Mucosa of descending colon (tissue), 3 donors: ENCODE measurements at places on chromosomes 7 and 10. TPM values are rescaled to one million over a fixed set of nuclear protein-coding genes. Genes with fewer than 3 reads are reported as not detected.

Gene SLC18A3
- total RNA-seq = not detected

- DNase-seq = no peak
Measured at GRCh38 chr7:138872576-138872975, 74.6 kb upstream of the ATP6V0A4 start.

DNA sequence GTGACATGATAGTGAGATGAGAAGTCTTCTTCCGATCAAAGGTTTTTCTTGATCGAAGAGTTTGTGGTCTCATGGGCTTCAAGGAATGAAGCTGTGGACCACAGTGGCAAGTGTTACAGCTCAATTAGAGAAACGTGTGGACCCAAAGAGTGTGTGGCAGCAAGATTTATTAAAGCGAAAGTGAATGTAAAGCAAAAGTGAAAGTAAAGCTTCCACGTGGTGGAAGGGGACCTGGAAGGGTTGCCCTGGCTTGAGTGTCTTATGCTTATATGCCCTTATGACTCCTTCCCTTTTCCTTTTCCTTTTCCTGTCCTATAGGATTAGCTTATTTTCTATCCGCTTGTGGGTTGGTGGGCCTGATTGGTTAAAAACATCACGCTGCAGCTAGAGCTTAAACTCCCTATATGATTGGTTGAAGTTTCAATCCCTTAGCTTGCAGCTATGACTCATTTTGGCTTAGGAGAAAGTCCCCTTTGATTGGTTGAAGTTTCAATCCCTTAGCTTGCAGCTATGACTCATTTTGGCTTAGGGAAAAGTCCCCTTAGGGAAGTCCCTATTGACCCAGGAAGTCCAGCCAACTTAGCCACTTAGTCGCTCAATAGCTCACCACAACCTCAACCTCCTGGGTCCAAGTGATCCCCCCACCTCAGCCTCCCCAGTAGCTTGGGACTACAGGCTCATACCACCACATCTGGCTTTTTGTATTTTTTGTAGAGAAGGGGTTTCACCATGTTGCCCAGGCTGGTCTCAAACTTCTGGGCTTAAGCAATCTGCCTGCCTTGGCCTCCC is 34.7 kb downstream of the MRPS24 start:
- peak; percentile 18 for DNase-seq

DNA sequence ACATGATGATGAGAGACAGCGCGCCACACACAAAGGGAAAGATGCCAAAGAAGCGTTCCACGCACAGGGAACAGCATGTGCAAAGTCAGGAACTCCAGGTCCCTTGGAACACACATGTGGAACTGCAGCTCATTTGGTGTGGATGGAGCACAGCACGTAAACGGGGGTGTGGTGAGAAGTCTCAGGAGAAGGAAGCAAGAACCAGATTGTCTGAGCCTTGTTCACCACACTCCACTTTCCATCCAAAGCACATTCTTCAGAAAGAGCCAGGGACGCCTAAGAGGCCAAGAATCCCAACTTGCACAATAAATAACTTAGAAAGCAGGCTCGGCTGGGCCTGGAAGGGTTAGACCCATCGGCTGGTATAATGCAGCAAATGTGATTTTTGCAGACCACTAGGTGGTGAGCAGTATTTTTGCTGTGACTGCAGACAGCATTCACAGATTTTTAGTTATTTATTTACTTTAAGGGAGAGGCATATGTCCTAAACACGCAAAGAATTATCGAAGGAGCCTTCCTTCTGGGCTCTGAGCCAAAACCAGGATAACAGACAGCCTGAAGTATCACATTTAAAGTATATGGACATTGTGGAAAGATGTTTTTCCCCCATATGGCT is 27.9 kb upstream of the ASCC1 start:
- DNase-seq = peak; percentile 86

Gene TAS2R39
- not detected for total RNA-seq

DNA sequence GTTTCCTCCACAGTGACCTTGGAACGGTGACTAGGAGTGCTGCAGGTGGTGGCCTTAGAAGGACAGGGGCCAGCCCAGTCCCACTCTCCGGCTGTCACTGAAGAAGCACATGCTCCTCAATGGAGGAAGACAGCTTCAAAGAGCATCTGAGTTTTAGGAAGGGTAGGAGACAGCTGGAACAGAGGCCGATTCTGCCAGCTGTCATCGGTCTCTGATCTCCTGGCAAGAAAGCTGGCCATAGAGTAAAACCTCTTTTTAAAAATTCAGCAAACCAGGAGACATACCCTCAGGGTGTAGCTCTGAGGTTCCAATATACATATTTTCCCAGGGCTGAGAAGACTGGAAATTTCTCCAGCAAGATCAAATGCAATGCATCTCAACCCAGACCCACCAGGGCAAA is 55.9 kb downstream of the KCNMA1 start:
- no peak for DNase-seq

DNA sequence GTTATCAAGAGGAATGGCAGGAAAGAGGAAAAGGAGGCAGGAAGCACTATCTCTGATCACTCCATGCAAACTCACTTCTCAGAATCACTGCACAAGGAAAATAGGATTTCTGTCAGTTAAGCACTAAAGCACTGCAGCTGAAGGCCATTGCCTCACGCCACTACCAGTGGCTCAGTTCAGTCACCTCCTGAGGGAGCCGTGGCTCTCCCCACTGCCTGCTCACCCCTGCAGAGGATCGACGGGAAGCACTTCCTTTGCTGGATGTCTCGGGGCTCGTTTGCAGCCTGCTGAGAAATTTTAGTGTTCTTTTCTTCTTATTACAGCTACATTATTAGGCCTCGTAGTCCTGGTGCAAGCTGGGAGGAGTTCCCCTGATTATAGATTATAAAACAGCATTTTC is 90.1 kb upstream of the ADCY1 start:
- DNase-seq = no peak

GRCh38 chr7:156993021-156993924 is 17.2 kb downstream of the MNX1 start:
- DNase-seq = no peak

GRCh38 chr7:155731380-155731779 is 80.9 kb downstream of the SHH start:
- DNase-seq = no peak

DNA sequence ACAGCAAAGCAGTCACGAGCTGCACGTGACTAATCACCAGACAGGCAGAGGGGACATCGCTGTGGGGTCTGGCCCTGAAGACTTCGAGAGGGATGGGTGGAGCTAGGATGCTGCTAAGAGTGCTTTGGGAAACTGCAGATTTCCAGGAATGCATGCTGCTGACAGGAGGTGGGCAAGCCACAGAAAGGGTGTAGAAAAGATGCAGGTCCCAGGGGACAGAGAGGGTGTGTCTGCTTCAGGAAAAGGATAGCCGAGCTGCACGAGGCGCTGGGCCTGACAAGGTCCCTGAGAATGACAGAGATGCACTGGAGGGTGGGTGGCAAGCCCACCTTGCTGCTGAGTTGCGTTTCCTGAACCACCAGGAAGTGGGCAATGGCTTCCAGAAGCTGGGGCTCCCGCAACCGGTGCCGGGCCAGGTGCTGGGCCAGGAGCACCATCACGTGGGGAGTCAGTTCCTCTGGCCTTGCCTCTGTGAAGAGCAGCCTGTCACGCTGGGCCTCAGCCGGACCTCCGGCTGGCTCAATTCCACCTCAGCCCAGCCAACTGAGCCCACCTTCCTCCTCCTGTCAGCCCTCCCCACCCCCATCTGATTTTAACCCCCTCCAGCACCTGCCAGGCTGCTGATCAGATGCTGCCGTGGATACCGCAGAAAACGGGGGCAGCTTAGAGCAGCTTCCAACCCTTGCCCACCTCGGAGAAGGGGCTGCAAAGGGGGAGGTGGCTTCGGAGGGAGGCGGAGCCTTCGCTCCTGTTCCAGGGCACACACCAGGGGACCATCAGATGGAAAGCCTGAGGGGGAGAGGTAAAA is 2.2 kb downstream of the FASTK start:
- peak; percentile 38 for DNase-seq

Gene ACHE
- 16.2 TPM for total RNA-seq

DNA sequence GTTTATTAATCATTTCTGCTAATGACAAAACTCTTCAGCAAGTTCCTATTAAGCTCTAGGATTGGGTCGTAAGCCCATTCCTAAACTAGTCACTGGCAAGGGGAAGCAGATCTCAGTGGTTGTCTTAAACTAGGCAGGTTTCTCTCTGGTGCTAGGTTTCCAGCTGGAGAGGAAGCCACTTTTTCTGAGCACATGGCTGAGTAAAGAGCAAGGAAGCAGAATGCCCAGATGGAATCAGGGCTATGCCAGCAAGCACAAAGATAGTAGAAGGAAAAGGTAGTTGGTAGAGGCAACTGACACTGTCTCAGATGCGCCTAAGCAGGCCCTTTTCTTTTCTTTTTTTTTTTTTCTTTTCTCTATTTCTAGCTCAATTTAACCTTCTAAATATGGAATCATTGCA is 224.9 kb downstream of the EXOC4 start:
- no peak for DNase-seq

Gene AKR1D1
- not detected for total RNA-seq

GRCh38 chr10:93995598-93996271 is 2.0 kb downstream of the PLCE1 start:
- DNase-seq = no peak

DNA sequence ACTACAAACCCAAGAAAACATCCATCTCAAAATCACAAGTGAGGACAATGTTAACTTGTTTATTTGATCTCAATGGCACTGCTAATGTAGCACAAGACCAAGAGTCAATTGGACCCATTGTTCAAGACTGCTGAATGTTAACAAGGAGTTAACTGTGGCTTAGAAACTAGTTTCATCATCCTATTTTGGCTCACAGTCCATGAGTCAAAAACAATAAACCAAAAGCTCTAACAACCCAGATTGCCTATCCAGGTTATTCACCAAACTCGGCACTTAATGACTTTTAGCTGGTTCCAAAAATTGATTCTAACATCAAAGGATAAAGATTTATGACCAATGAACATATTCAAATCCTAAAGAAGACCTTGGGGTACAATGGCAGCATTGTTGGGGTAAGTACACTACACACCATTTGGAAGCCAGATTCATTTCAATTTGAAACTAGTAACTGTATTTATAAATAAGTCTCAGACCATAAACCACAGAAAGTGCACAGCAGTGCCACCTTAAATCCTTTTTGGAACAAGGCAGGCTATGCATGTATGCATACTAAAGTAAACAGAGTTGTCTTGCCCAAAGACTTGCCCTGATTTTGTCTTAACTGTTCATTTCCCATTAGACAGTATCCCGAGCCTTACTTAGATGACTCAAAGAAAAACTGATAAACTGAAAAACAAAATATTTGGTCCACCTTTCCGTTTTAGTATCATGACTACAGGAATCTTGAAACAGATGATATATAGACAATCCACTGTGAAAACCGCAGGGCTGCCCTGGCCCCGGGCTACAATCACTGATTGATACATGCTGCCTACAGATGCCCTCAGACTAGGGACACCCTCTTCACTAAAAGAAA is 84.5 kb downstream of the SRPK2 start:
- DNase-seq = no peak

DNA sequence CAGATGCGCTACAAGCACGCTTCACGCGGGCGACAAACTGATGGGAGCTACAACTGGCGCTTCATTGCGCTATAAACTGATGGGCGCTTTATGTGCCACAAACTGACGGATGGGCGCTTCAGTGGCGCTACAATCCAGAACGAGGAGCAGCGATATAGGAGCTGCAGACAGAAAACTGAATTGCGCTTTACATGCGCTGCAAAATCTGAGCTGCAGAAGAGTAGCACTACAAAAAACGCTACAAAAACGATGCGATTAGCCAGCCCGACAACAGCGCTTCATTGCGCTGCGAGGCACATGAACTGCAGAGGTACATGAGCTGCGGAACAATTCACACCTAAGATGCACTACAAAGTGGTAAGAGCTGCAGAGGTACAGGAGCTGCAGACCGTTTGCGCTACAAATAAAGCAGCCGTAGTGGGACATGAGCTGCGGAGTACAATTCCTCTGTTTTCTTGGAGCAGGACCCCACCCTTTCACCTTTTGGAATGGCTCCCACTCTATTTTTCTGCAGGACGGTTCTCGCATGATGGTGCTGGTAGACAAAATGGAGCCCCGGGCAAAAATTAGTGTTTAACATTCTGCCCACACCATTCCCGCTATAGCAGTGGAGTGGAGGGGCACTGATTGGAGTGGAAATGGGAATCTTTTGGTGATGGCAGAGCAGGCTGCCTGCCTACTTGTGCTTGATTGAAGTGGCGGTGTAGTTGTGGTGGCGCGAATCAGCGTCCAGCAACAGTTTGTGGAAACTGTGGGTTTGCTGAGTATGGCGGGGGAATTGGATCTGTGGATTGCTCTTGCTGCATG is 1.2 kb upstream of the SGCE start:
- peak; percentile 17 for DNase-seq

Gene FKBP6
- not detected for total RNA-seq

DNA sequence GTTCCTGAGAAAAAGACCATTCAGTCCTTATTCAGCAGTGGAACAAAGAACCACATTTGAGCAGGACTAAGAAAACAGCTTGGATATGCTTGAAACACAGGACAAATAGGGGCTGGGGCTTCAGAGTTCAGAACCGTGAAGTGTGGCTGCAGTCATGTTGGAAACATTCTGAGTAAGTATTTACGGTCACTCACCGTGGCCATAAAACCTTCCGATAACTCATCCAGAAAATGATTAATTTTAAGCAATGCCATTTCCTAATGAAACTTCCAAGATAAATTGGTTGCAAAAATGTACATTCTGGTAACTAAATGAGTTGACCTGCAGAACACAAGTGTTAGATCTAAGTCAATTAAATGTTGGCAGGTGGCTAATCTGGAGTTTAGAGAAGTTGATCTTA is 279.2 kb downstream of the CXCL12 start:
- DNase-seq = no peak

DNA sequence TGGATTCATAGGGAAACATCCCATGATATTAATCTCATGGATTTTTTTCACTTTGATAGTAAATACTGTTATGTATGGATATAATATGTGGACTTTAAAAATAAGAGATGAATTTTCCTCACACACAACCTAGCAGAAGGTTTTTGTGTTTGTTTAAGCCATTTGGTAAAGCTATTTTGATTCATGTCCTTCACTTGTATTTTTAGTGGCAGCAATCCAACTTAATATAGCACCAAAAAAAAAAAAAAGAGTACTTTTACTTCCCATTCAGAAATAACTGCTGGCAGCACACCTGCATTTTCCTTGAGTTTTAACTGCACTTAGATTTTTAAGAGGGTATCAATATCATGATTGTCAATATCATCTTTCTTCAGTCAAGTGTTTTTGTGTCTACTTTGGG is 60.0 kb downstream of the MCMBP start:
- DNase-seq = no peak

Gene PDLIM1
- 373 TPM for total RNA-seq
